ENCODE measurements at places on chromosomes 2 and 18. TPM values are rescaled to one million over a fixed set of nuclear protein-coding genes. Genes with fewer than 3 reads are reported as not detected.

Gene MGAT4A
- not detected for total RNA-seq

Gene ORC4
- 17.1 TPM for total RNA-seq

Gene TANC1
- total RNA-seq = 49.9 TPM

Gene ANKRD30B
- 1.9 TPM for total RNA-seq

Gene LDLRAD4
- total RNA-seq = 0.97 TPM

Gene CRYGD
- not detected for total RNA-seq

Gene FLACC1
- total RNA-seq = 0.64 TPM

Gene LOXHD1
- under 0.01 TPM for total RNA-seq

Gene VAMP8
- 3.5 TPM for total RNA-seq

Gene XPO1
- 224 TPM for total RNA-seq

Gene PIEZO2
- 1.7 TPM for total RNA-seq

Gene PTPRN
- total RNA-seq = 0.86 TPM

Gene CCDC141
- total RNA-seq = under 0.01 TPM

Gene CD8A
- total RNA-seq = not detected

Gene ALKAL2
- not detected for total RNA-seq

Gene TRAPPC8
- total RNA-seq = 56.6 TPM

Gene C2orf78
- total RNA-seq = not detected

Gene AQP12B
- total RNA-seq = not detected

Gene SERPINB2
- 22.9 TPM for total RNA-seq

Gene MOGAT1
- total RNA-seq = not detected

Gene SERPINB4
- not detected for total RNA-seq

Gene NPPC
- not detected for total RNA-seq

Gene PRKAG3
- not detected for total RNA-seq

Gene KHK
- 1.3 TPM for total RNA-seq

Gene COLEC11
- 0.43 TPM for total RNA-seq

Gene SRD5A2
- total RNA-seq = not detected

Gene SEPTIN10
- total RNA-seq = 73.1 TPM

Gene DSC2
- not detected for total RNA-seq

Gene ASB18
- not detected for total RNA-seq

Gene TXNL1
- total RNA-seq = 15.8 TPM

Gene DES
- 35.8 TPM for total RNA-seq

Gene TOGARAM2
- total RNA-seq = 0.43 TPM

Gene UGT1A5
- total RNA-seq = not detected

Gene CXCR4
- not detected for total RNA-seq

Gene CDH2
- total RNA-seq = 89.2 TPM

Gene ITPRIPL1
- 3.2 TPM for total RNA-seq

Gene WDR12
- total RNA-seq = 38.0 TPM

Gene BABAM2
- total RNA-seq = 29.0 TPM

All from fibroblast of villous mesenchyme (primary cell).